ENCODE measurements at places on chromosomes 3 and 15. TPM values are rescaled to one million over a fixed set of nuclear protein-coding genes. Genes with fewer than 3 reads are reported as not detected.

Gene SLC9C1
- total RNA-seq = not detected

Gene DPP8
- total RNA-seq = 81.1 TPM

Gene RTP1
- total RNA-seq = 0.31 TPM

Gene GABRR3
- total RNA-seq = not detected

Gene MUSTN1
- total RNA-seq = not detected

Gene CATSPER2
- total RNA-seq = 18.2 TPM

Gene GOLGA6B
- total RNA-seq = not detected

Gene HCN4
- total RNA-seq = 6.6 TPM

Gene NGLY1
- total RNA-seq = 47.0 TPM

Gene NLGN1
- total RNA-seq = 113 TPM

Gene APEH
- 94.8 TPM for total RNA-seq

Gene TLR9
- total RNA-seq = 0.31 TPM

Gene UBAP1L
- total RNA-seq = 12.5 TPM

Gene MEF2A
- total RNA-seq = 58.2 TPM

Gene RFX7
- 35.7 TPM for total RNA-seq

Gene CD200
- 57.6 TPM for total RNA-seq

Gene CCR3
- not detected for total RNA-seq
